ENCODE measurements at places on chromosomes 13 and 19.

GRCh38 chr19:14081797-14082674 is 3.5 kb downstream of the C19orf67 start:
- DNase-seq: no peak

- DNase-seq: no peak
Measured at GRCh38 chr19:51364200-51365106, 1.7 kb downstream of the ETFB start.

- no peak for DNase-seq
Measured at GRCh38 chr13:100423375-100423774, 165.2 kb downstream of the GGACT start.

- DNase-seq: no peak
Measured at GRCh38 chr19:8503510-8503909, 1.1 kb upstream of the PRAM1 start.

GRCh38 chr13:23718996-23719395 is 148.8 kb downstream of the TNFRSF19 start:
- no peak for DNase-seq

DNA sequence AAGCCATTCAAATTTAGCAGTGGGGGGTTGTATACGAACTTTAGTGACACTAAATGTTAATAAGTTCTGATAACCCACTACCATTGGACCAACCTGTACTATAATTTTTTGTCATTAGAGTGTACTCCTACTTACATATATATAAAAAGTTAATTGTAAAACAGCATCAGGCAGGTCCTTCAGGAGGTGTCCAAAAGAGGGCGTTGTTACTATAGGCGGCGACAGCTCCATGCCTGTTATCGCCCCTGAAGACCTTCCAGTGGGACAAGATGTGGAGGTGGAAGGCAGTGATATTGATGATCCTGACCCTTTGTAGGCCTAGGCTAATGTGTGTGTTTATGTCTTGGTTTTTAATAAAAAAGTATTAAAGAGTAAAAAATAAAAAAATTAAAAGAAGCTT is 27.5 kb downstream of the SPRYD7 start:
- no peak for DNase-seq
